Right hindlimb (tissue), 1 donor: ENCODE measurements at places on chromosomes 7 and 10.

GRCh38 chr7:155549226-155549625 is 2.9 kb upstream of the CNPY1 start:
- DNase-seq, result no peak

GRCh38 chr10:30437031-30437841 is 3.3 kb downstream of the MAP3K8 start:
- DNase-seq, result no peak

- no peak for DNase-seq
Observed at GRCh38 chr7:55946545-55946944, 5.1 kb upstream of the MRPS17 start.

- no peak for DNase-seq
Observed at GRCh38 chr10:129849452-129849750, 114.7 kb downstream of the EBF3 start.

- DNase-seq, result no peak
Observed at GRCh38 chr7:30994206-30995100, 30.7 kb downstream of the GHRHR start.

- DNase-seq, result no peak
Observed at GRCh38 chr7:156819733-156820295, 73.2 kb downstream of the LMBR1 start.

- no peak for DNase-seq
Observed at GRCh38 chr7:156969972-156970420, 20.5 kb downstream of the NOM1 start.

DNA sequence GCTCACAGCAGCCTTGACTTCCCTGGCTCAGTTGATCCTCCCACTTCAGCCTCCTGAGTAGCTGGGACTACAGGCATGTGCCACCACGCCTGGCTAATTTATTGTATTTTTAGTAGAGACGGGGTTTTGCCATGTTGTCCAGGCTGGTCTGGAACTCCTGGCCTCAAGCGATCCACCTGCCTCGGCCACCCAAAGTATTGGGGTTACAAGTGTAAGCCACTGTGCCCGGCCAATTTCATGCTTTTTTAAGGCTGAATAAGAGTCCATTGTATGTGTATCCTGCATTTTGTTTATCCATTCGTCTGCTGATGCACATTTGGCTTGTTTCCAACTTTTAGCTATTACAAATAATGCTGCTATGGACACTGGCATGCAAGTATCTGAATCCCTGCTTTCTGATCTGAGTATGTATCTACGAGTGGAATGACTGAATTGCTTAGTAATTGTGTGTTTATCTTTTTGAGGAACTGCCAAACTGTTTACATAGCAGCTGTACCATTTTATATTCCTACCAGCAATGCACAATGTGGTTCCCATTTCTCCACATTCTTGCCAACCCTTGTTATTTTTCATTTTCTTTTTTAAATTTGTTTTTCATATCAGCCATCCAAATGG is 37.3 kb upstream of the TPST1 start:
- DNase-seq, result no peak

DNA sequence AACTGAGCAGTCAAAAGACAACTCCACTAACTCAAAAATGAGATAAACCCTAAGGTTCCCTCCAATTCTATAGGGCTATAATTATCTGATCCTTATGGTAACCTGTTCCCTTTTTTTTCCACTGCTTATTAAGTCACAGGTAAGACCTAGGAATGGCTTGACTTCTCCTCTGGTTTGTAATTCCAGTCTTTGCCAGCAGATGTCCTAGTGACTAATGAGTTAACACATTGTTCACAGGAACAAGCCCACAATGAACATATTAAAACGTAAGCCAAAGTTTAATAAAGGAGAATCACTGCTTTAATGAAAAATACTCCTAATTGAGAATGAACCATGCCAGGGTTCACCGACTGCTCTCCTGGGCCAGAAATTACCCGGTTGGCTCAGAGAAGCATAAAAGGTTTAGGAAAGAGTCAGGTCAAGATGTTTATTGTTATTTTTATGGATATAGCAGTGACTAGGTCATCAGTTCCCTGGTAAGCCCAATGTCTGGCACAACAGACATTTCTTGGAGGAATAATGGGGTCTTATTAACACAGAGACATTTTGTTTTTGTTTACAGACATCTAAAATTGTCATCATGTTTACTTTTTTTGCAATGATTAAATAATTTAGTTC is 120.1 kb downstream of the ELAPOR2 start:
- no peak for DNase-seq

DNA sequence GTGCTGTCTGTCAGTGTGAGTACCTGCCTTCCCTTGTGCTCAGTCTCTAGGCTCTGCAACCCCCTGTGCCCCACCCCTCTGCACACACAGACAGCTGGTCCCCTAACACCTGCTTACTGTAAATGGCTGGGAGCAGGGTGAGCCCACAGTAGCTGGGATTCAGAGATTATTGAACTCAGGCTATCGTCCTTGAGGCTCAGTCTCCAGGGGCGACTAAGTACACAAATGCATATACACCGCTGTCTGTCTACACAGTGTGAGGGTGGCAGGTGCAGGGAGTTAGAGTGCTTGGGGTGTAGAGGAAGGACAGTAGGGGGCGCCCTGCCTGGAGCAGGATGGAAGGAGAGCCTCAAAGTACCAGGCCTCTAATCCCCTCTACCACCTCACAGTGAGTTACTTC is 12.9 kb downstream of the UPP1 start:
- DNase-seq, result no peak

- DNase-seq, result no peak
Observed at GRCh38 chr7:105136221-105136620, 122.2 kb downstream of the KMT2E start.

DNA sequence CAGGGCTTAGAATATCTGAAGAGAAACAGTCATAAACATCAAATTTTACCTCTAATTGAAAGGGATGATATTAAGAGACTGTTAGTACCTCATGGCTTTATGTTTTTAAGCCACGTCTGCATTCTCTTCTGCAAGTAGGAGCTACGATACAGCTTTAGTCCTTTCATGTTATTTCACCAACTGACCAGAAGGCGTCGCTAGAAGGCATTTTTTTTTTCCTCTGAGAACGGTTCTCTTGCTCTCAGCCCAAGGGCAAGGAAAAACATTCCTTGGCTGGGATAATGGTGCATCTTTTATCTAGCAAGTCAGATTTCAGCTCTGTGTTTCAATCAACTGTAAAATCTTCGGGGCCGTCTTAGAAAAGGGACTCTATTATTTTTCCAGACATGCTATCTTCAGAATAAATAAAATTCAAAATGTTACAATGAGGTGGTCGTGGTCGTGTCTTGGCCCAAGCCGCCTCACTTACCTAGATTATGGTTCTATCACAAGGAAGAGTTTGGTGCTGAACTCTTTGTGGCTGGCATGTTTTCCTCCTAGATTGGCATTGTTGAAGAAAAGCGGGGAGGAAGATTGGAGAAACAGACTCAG is 41.6 kb upstream of the LYZL2 start:
- peak; percentile 51 for DNase-seq

DNA sequence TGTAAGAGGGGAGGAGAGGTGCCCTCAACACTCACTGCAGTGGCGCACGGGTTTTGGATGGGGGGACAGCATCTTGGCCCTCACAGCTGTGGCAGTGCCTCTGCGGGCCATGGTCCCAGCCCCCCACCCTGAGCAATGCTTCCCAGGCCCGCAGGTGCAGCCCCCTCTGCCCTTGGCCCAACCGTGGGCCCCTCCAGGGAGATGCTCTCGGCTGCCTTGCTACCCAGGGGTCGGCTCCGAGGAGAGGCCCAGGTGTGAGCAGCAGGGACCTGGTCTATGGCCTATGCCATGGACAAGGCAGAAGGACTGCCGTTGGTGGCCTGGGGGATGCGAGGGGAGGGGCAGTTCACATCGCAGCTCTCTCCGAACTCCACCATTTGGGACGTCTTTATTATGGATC is 159.2 kb downstream of the RNF216 start:
- DNase-seq, result no peak

DNA sequence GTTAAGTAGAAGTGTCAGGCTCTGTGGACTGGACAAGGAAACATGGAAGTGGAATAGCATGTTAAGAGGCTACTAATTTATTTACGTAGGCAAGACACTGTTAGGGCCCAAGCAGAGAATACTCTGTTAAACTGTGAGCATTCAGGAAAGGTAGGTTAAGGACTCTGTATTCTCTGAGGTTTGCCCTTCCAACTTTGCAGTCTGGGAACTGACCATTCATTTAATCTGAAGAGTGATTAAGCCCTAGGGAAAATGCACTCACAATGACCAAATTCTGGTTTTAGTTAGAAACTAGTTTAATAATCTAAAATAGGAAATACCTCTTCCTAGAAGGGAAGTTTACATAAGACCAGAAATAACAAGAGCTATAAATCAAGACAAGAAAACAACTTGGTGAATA is 266.6 kb downstream of the SUGCT start:
- DNase-seq, result no peak
